CD4-positive, alpha-beta T cell treated with Interleukin-17A for 4 hours (primary cell): ENCODE measurements at places on chromosomes 11 and 22.

- no peak for DNase-seq
These were observed 30.0 kb downstream of the BRD1 start for GRCh38 chr22:49797706-49798105.

GRCh38 chr11:112017538-112017937 lies 7.7 kb upstream of the DLAT start:
- DNase-seq, result no peak

- no peak for DNase-seq
These were observed 6.3 kb downstream of the PPM1F start for GRCh38 chr22:21946262-21946925.

GRCh38 chr11:44126304-44126703 lies 30.8 kb downstream of the EXT2 start:
- no peak for DNase-seq

DNA sequence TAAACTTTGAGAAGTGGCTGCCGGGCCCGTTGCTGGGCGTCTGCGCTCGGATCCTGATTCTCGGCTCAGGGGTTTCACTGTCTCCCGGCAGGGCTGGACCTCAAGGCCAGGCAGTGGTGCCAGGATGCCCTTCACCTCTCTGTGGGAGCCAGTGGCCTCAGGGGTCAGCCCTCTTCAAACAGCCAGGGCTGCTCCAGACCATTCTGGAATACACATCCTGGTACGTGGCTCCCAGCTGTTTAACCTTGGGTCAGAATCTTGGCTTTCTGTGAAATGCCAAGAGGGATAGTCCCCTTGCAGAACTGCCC lies 70.5 kb downstream of the MPPED1 start:
- no peak for DNase-seq

DNA sequence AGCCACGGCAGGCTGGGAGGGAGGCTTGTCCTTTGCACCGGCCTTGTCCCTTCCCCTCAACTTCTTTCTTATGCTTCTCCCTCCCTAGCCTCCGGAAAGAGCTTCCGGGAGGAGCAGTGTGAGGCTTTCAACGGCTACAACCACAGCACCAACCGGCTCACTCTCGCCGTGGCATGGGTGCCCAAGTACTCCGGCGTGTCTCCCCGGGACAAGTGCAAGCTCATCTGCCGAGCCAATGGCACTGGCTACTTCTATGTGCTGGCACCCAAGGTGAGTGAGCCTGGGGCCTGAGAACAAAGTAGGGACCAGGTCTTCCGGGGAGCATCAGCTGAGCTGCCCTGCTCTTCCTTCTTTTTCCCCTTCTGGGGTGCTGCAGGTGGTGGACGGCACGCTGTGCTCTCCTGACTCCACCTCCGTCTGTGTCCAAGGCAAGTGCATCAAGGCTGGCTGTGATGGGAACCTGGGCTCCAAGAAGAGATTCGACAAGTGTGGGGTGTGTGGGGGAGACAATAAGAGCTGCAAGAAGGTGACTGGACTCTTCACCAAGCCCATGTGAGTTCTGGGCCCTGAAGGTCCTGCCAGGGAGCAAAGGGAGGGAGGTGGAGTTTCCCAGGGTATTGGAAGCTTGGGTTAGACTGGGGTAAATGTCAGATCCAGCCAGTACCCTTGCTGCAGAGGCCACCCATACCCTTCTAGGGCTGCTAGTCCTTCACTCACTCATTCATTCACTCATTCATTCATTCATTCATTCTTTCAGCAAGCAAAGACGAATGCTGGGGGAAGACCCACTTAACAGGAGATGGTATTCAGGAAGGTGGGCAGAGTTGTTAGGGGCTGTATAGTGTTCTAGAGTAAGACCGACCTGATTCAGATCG lies 22.6 kb downstream of the ADAMTS15 start:
- no peak for DNase-seq
